Activated T-cell treated with anti-CD3 and anti-CD28 coated beads for 4 hours (primary cell): ENCODE measurements at places on chromosomes 13 and 19.

GRCh38 chr19:49999371-50000010 lies 25.7 kb downstream of the VRK3 start:
- no peak for DNase-seq

- no peak for DNase-seq
Measured at GRCh38 chr19:33921165-33921564, 124.5 kb downstream of the KCTD15 start.

- DNase-seq: no peak
Measured at GRCh38 chr19:3617463-3617862, 9.1 kb downstream of the CACTIN start.

DNA sequence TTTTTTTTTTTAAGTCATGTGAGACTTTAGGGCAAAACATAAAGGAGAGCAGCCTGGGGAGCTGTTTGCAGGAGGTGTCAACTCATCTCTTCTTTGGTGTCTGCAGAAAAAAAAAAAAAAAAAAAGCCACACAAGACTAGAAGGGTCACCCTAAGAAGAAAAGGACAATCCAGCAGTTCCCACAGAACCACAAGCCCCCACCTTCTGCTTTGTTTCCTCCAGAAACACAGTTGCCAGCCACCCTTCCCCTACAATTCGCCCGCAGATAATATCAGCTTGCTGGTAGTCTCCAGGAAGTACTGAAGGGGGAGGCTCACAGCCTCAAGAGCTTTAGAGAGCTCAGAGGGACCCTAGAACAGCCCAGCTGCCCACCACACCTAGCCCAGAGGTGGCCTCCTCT lies 22.3 kb upstream of the ZBTB7A start:
- DNase-seq: no peak

DNA sequence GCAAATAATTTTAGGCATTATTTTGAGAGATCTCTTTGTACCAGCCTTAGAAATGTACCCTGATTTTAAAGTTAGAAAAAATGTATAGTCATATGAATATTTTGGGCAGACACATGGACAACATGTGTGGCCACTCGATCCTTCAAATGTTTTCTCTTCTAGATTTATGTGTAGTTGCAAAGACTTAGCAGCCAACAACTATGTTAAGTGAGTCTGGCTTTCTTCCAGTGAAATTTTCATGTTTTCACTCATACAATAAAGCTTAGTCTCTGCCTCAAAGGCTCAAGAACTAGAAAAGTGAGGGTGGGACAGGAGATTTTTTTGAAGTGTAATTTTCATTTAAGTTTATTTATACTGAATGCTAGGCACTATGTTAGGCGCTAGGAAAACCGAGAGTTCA lies 207.7 kb upstream of the DACH1 start:
- no peak for DNase-seq
